Tibial nerve (tissue), 4 donors: ENCODE measurements at places on chromosomes 3 and 15. TPM values are rescaled to one million over a fixed set of nuclear protein-coding genes. Genes with fewer than 3 reads are reported as not detected.
A peak's percentile ranks its signal among the peaks of the same experiment; 100 is the strongest.

MOBP gene
- 0.87 TPM for total RNA-seq

- DNase-seq = no peak
Measured at GRCh38 chr3:197380786-197381185, 82.4 kb upstream of the DLG1 start.

DNA sequence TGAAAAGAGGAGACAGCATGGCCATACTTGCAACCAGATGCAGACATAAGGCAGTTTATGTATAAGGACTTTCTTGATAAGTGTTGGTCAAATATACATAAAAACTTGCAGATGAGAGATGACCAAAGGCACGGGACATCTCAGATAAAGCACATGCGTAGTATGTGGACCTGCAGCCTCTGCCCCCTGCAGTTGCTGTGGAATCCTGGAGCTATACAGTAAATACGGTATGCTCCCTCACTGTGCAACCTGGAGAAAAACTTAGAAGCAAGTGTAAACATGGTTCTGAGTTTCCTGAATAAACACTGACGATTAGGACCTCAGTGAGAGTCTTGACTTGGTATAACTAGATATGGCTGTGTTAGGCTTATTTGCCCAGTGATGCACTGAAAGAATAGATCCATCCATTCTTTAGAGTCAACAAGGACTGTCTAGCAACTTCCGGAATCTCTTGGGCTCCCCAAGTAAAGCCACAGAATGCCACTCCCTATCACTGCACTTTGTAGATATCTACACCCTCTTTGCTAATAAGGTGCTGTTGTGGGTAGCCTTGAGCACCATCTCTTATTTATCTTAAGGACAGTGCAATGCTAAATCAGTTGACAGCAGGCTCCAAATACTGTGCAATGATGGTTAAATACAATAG lies 40.2 kb downstream of the GJD2 start:
- DNase-seq = no peak

- no peak for DNase-seq
Measured at GRCh38 chr15:37823601-37824275, 110.7 kb upstream of the TMCO5A start.

DNA sequence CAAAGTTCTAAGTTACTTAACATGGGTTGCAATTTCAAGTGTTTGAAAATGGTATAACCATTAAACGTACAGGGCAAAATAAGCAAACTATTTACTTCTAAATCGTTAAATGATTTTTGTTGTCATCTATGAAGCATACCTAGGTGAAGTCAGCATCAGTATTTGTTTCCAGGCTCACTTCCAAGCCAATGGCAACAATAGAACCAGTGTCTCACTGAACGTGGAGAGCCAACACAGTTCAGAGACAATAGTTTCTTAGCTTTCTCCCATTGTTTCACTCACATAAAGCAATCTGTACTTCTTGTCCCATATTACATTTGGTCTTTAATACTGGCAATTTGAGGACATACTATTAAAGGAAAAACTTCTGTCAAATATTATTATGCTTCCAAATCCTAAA lies 397.2 kb downstream of the MECOM start:
- DNase-seq = no peak

WNT5A gene
- total RNA-seq = 12.8 TPM

GRCh38 chr3:31067004-31067403 lies 172.5 kb upstream of the GADL1 start:
- DNase-seq = no peak

GRCh38 chr3:48469046-48469915 lies 22.7 kb downstream of the ATRIP start:
- DNase-seq = no peak

ALG1L2 gene
- total RNA-seq = not detected

SPTBN5 gene
- total RNA-seq = 16.5 TPM

SPATA12 gene
- total RNA-seq = not detected

GRCh38 chr15:96348112-96349027 lies 17.9 kb downstream of the NR2F2 start:
- no peak for DNase-seq

- DNase-seq = no peak
Measured at GRCh38 chr15:65329984-65330735, 25.7 kb downstream of the RNU5B-1 start.

GRCh38 chr3:100024520-100025303 lies 89.6 kb downstream of the FILIP1L start:
- DNase-seq = no peak

- no peak for DNase-seq
Measured at GRCh38 chr3:13051066-13051465, 22.2 kb downstream of the IQSEC1 start.

GRCh38 chr15:90637693-90638092 lies 79.5 kb upstream of the BLM start:
- no peak for DNase-seq

DNA sequence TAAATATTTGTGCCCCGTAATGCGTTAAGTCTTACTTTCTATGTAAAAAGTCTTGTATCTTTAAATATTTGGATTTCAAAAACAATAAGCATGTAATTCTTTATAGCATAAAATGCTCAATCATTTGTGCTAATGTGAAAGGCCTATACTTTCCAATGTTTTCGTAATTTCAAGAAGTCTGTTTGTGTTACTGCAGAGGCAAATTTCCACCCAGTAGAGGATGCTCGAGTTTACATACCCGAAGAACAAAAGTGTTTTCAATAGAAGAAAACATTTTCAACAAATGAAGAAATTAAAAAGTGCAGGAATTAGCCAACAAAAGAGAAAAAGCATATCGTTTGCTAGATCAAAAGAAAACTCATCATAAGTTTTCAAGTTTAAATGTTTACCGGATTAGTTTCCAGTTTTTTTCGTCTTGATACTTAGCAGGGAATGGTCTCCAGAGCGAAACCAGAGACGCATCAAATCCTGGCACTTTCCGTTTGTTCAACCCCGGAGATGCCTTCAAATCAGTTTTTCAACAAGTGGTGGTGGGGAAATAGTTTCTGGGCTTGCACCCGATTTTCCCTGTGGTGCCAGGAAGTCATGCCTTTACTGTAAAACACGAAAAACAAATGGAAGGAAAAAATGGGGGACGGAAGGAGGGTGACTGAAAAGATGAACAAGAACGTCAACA lies 1.0 kb downstream of the CGGBP1 start:
- DNase-seq = peak; percentile 8

GRCh38 chr15:55494931-55495330 lies 13.1 kb downstream of the DNAAF4 start:
- DNase-seq = no peak

DNA sequence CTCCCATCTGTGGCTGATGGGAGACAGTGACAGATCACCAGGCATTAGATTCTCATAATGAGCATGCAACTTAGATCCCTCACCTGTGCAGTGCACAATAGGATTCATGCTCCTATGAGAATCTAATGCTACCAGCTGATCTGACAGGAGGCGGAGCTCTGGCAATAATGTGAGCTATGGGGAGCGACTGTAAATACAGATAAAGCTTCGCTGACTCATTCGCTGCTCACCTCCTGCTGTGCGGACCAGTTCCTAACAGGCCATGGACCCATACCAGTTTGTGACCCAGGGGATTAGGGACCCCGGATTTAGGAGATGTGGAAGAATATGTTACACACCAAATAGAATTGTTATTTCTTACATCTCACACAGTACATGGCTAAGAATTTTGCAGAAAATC lies 6.7 kb downstream of the ARGFX start:
- DNase-seq = no peak

HOMER2 gene
- 27.3 TPM for total RNA-seq

GRCh38 chr15:90481023-90481422 lies 48.7 kb upstream of the CRTC3 start:
- DNase-seq = no peak

GPR87 gene
- not detected for total RNA-seq

DNA sequence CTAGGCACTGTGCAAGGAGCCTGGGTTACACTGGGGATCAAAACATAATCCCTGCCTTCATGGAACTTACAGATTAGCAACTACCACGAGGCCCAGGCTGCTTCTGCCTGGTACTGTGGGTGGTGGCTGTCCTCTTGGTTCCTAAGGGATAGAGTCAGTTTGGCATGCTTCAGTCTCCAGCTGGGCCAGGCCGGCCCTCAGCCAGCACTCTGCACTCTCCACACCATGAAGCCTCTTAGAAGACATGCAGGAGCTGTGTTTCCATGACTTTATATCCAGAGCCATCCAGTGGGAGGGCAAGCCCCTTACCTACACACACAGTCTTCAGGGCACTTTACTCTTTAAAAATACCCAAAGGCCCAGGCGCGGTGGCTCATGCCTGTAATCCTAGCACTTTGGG lies 54.4 kb downstream of the ATP1B3 start:
- DNase-seq = no peak

DNA sequence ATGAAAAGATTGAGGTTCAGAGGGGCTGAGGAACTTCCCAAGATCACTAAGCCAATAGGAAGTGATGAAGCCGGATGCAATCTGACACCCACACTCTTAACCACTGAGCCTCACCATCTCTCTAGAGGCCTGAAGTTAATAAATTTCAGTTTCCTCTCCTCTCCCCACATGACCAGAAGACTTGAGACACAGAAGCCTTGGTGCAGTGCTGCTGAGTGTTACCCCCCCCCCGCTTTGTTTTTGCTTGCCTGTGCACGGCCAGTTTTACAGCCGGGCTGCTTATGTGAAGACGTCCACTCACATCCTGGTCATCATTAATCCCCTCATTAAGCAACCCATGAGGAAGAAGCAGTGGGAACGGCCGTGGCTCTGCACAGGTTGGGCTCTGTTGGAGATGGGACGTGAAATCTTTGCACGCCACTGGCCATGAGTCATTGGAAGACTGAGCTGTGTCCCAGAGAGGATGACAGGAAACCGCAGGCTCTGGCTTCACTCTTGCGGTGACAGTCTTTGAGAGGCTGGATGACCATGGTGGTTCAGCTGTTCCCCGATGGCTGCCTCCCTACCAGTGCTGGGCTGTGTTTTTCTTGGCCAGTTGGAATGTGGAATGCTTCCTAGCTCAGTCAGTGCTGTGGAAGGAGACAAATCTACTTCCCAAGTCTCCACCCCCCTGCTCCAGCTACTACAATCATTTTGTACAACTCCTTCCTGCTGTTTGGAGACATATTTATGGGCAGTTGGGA lies 232.6 kb upstream of the LRTM1 start:
- peak; percentile 31 for DNase-seq

TP63 gene
- 4.2 TPM for total RNA-seq

CYP8B1 gene
- not detected for total RNA-seq

AADACL2 gene
- not detected for total RNA-seq

COL6A6 gene
- not detected for total RNA-seq

DNA sequence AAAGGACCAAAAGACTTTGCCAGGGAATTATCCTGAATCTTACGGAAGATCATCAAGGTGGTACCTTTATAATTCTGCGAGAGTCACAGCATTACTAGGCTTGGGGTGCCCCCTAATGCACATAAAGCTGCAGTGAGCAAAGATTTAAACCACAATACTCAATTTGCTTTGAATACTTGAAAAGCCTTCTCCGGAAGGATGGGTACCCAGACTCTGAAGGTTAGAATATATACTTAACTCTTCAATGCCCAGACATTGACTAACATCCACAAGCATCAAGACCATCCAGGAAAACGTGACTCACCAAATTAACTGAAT lies 117.8 kb upstream of the KCNH8 start:
- no peak for DNase-seq

KCNH8 gene
- 0.42 TPM for total RNA-seq

- no peak for DNase-seq
Measured at GRCh38 chr3:189966843-189967242, 153.9 kb downstream of the P3H2 start.

DNA sequence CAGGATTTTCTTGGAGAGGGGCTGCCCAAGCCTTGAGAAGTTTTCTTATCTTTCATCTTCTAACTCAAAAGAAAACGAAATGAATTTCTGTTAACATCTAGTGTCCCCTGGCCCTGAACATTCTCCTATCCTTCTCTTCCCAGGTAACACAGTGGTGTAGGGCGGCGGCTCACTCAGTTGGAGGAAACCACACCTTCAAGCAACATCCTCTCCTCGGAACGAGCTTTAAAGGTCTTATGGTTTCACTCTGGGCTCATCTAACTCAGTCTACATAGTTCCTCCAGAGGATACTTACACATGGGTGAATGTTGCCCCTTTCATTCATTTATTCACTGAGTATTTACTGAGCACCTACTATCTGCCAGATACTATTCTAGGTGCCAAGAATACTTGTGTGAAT lies 31.0 kb upstream of the KLHL6 start:
- no peak for DNase-seq

DNA sequence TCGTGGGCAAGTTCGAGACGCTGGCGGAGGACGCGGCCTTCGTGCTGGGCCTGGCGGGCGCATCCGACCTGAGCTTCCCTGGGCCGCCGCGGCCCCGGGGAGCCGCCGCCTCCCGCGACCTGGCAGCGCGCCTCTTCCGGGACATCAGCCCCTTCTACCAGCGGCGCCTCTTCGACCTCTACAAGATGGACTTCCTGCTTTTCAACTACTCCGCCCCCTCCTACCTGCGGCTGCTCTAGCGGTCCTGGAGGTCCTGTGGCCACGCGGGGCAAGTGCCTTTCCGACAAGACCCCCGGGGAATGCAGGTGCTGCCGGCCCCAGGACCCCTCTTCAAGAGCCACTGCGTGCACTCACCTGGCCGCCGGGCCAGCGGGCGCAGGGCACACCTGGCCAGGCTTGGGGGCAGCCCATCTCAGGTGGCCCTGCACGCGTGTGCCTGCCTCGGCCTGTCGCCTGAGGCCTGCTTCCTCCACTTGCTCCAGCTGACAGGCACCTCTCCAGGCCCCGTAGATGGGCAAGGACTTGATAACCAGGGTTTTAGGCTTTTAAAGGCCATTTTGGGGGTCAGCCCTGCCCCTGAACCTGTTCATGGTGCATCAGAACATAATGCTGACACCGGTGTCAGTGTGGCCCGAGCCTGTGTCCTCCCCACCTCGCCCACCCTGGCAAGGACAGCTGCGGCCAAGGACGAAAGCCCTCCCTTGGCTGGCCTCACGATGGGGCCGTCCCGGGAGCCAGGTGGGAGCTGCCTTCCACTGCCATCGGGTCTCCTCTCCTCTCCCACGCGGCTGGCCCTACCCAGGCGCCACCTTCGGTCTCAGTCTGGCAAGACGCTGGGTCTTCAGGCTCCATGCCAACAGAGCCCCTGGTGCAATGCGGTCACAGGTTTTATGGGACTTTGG lies 16.1 kb downstream of the C3orf22 start:
- peak; percentile 8 for DNase-seq

SLC6A20 gene
- 19.8 TPM for total RNA-seq

DNA sequence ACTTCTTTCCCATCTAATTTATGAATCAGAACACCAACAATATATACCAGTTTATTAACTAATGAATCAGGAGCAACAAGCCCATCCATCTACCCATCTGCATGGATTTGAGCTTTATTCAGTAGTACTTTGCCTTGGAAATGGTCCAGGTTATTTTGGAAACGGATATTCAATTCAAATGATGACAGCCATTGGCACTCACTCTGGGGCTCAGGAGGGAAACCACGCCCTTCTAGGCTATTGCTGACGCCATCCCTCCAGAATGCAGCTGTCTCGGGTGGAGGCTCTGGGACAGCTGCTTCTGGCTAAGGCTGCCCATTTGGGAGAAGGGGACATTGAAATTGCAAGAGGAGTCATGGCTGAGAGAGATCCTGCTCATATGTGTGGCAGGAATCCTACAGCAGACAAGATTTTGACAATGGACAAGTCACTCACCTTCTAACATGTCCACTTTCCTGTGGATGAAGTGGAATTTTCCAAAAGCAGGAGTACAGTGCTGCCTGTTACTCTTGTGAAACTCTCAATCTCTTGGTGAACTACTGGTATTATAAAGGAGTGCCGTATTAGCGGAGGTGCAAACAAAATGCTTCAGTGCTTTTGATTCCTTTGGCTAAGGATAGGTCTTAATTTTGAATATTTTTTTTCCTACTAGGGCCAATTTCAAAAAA lies 29.3 kb upstream of the TRAK1 start:
- DNase-seq = peak; percentile 47
